ENCODE measurements at places on chromosomes 11 and 22.

- DNase-seq: no peak
These were observed 704.3 kb downstream of the DLG2 start for GRCh38 chr11:84922836-84923235.

- no peak for DNase-seq
These were observed 4.1 kb downstream of the NPTXR start for GRCh38 chr22:38839686-38840085.

DNA sequence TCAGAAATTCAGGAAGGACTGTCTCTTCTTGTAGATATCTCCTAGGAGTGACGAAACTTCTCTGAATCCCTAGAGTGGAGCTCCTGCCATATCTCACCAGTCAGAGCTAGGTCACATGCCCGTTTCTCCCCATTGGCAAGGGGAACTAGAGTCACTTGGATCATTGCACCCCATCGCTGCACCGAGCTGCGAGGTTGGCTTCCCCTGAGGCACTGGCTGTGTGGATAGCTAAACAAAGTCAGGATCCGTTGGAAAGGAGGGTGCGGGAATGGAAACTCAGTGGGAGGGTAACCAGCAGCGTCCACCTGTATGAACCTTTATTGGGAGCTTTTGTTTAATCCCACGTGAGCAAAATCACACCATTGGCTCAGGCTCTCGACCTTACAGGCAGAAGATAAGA is 283.8 kb downstream of the BRD1 start:
- DNase-seq: no peak

DNA sequence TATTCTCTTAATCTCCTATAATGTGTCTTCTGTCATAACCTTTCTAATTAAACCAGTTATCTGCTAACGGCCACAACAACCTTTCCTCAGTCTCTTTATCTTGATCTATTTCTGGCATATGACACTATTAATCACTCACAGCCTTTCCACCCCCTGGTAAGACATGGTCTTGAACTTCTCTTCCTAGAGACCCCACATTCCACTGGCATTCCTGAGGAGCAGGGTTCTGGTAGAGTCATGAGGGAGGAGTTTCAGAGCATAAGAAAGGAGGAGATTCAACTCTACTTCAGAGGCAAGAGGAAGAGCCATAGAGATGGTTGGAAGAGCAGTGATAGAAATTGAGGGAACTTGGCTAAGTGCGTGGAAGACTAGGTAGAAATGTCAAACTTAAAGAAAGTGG is 325.6 kb downstream of the BLID start:
- DNase-seq: no peak

DNA sequence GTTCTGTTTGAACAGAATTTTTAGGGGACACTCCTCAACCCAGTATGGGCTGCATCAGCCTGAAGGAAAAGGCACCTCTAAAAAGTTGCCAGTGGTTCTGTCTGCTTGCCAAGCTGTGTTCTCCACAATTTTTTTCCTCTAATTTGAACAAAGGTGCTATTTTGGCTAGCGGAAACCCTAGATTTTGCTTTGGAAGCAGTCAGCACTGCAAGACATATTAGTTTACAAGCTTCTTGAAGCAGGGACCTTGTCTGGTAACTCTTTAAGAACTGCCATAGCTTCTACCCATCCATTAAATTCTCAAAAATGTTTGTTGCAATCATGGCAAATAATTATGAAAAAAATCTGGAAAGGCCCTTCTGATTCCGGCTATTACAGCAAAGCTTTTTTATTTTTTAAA is 75.6 kb upstream of the HEPHL1 start:
- DNase-seq: peak; percentile 44

DNA sequence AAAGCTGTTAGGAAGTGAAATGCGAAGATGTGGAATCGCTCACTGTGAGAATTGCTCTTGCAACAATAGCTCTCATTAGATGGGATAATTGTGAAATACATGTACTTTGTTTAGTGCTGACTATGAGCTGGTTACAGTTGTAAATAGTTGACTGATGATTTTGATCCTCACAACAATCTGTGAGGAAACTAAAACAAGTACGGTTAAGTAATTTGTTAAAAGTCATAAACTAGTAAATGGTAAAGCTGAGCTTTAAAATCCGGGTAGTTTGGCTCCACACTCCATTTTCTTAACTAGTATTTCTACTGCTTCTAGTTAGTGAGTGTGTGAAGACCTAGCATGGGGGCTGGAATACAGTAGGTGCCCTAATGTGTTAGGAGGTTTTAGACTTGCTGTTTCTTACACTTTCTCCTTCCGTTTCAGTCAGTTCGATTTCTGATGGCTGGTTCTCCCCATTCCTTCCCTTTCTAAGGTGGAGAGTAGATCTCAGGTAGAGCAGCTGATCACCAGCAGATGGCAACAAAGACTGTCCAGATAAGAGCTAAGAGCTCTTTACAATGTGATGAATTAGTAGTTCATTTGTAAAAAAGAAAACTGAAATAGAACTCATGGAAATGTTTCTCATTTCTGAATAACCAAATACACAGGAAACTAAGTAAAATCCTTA is 16.3 kb upstream of the CYP2R1 start:
- peak; percentile 66 for DNase-seq

DNA sequence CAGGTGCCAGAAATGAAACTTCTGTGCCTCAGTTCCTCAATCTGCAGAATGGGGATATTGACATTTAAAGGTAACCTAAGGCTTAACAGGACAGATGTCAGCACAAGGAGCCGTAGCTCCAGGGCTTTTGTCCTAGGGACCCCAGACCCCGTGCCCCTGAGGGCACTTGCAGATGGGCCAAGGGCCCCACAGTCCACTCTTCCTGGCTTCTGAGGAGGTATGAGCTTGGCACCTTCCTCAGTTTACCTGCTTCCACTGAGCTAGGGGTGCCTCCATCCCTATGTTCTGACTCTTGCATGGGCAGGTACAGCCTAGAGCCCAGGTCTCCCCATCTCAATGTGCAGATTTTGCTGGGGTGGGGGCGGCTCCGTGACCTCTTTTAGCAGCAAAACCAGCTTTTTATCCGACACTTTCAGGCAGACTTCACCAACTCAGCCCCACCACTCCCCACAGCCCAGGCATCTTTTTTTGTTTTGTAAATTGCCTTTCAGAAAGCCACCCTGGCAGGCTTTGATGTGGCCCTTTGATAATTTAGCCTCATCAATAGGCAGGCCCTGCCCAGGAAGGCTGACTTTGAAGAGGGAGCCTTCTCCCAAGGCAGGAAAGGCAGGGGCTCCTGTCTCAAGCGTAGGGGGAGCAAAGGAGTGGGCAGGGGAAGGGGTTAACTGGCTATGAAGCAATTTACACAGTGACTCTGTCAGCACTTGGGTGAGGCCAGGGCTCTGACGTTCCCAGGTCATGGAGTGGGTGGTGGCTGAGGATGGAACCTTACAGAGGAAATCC is 23.7 kb upstream of the FGF3 start:
- DNase-seq: no peak

- DNase-seq: peak; percentile 88
These were observed 4.9 kb upstream of the CELSR1 start for GRCh38 chr22:46542011-46542985.

- no peak for DNase-seq
These were observed 745.9 kb upstream of the TENM4 start for GRCh38 chr11:80186692-80187091.

DNA sequence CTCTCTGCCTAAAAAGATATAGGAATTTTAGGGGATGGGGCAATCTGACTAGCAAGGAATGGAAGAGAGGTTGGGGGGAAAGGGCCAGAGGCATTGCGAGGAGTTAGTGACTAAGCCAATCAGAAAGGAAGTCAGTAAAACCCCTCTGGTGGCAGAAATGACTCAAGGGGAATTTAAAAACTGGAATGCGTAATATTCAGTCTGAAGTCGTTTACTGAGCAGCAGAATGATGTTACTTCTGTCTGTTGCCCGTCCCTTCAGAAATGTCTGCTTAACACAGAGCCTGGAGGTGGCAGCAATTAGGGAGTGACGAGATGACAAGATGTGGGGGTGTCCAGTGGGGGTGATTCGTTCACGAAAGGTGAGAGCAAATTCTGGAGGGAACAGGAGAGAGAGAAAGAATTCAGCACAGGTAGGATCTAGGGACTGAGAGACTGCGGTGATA is 107.7 kb upstream of the CLMP start:
- peak; percentile 55 for DNase-seq

DNA sequence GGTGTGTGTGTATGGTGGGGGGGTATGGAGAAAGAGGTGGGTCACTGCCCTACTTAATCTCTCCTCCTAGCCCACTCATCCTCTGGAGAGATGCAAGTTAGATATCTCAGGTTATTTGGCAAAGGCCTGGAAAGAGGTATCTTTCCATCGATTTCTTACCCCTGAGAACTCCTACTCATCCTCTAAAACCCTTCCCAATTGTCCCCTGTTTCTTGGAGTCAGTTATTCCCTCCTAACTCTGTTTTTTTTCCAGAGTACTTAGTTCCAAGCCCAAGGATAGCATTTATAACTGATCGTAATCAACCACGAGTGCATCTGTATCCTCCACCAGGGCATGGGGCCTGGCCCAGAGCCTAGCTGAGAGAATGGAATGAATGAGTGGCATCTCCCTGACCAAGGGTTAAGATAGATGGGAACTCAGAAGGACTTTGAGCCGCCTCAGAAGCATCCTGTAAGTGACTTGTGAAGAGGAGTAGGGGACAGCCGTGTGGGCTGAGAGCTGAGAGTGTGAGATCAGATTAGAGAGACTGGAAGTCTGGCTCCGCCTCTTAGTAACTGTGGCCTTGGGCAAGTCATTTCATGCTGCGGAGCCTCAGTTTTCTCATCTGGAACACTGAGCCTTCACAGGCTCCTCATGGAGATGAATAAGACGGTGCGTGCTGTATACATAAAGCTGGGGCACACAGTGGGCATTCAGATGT is 16.2 kb downstream of the CD6 start:
- DNase-seq: no peak

DNA sequence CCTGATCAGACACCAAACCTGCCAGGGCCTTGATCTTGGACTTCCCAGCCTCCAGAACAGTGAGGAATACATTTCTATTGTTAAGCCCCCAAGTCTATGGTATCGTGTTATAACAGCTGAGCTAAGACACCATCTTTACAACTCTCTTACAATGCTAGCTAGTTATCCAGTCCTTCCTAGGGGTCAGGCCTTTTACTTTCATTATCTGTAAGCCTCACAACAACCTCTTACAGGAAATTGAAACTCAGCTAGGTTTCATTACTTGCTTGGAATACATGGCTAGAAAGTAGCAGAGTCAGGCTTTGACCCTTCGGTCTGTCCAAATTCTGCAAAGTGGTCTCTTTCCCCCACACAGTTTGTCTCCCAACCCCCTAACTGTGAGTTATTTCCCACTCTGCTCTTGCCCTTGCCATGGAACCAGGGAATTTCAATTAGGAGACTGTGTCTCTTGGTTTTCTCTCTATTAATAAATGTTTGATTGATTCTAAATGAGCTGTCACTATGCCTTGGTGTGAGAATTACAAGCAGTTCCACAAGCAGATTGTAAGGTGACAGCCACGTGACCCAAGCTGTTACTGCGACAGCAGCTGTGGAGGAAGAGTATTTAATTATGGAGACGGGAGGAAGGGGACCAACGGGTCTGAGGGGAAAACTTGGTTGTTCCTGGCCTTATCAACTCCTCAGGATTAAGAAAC is 38.4 kb upstream of the CLMP start:
- DNase-seq: no peak

GRCh38 chr11:112769170-112769569 is 192.1 kb upstream of the NCAM1 start:
- DNase-seq: no peak

GRCh38 chr11:120184946-120185705 is 25.7 kb upstream of the OAF start:
- no peak for DNase-seq

GRCh38 chr11:69647761-69648497 is 7.0 kb downstream of the CCND1 start:
- DNase-seq: peak; percentile 21

DNA sequence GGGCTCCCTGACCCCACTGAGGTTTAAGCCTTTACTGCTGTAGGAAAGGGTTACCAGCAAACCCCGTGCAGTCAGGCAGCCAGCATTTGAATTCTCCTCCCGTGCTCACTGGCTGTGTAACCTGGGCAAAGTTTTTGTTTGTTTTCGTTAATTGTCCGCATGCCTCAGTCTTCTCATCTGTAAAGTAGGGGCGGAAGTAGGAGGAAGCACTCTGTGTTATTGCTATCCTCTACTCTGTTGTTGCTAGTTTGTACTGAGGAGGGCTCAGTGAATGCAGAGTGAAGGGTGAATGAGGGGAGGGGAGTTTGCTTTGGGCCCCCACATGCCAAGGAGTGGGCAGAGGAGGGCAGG is 14.0 kb upstream of the SYT7 start:
- DNase-seq: no peak

DNA sequence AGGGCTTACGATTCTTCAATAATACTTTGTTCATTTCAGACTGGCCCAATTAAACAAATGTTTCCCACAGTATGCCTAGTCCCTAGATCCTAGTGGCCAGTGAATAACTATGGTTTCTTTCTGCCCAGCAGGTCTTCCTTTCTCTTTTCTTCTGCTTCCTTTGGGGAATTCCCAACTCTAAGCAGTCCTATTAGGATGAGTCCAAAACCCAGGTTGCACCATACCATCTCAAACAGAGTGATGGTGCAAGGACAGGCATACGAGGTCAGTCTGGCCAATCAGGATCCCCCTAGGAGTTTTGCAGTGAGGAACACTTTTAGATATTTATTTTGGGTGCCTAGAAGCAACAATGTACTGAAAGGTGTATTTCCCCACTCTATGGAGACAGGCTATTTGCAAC is 41.4 kb upstream of the CCDC34 start:
- no peak for DNase-seq

DNA sequence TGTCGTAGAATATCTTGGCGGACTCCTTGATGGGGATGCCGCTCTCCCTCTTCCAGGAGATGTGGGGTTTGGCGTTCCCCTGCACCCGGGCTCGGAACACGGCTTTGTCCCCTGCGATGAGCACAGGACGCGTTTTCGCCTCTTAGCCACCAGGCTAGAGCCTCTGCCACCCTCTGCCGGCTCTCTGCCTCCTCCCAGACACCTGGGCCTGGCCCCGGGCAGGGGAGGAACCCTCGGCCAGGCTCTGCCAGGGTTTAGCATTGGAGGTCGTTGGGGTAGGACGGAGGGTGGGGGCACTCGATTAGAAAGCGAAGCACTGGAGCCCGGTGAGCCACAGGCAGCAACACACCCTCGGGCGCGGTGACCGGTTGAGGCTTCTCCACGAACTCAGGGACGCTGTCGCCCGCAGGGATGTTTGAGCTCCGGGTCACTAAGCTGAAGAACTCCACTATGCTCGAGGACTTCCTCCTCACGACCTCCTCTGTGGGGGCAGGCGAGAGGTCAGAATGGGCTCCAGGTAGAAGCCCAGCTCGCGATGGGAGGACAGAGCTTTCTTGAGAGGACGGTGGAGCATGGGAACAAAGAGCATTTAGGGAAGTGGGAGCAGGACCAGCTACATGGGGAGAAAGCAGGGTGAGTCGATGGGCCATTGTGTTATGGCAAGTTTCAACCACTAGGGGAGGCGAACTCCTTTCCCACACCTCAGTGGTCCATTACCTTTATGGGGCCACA is 4.3 kb downstream of the IGSF22 start:
- peak; percentile 72 for DNase-seq

GRCh38 chr11:269146-269890 is 8.9 kb upstream of the NLRP6 start:
- no peak for DNase-seq
